ENCODE measurements at places on chromosomes 6 and 20.

- no peak for DNase-seq
Observed at GRCh38 chr6:110338820-110339470, 19.2 kb downstream of the METTL24 start.

DNA sequence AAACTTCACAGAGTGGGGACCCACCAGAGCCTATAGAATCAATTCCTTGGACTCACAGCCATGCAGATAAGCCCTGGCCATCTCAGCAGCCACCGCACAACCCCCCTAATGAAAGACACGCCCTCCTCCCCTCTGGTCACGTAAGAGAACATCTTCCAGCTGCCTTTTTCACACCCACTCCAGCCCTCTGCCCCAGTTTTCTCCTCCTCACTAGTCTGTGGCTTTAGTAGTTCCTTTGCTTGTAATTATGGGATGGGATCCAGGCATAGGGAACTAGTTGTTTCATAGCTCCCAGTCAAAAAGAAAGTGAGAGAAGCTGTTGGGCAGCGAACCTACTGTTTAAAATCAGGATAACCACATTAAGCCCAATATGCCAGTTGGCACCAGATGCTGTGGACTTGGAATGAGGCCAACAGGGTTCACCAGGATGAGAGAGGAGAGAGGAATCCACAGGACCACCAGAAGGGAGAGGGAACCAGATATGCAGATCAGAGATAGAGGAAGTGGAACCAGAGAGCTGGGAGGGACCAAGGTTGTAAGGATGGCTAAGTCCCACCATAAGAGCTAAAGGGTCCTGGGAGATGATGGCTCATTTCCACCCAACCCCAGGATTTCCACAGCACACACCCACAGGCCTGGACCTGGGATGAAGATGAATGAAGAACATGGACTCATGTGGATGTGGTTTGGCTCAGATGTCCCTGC, 9.0 kb upstream of the BTN3A1 start:
- no peak for DNase-seq

DNA sequence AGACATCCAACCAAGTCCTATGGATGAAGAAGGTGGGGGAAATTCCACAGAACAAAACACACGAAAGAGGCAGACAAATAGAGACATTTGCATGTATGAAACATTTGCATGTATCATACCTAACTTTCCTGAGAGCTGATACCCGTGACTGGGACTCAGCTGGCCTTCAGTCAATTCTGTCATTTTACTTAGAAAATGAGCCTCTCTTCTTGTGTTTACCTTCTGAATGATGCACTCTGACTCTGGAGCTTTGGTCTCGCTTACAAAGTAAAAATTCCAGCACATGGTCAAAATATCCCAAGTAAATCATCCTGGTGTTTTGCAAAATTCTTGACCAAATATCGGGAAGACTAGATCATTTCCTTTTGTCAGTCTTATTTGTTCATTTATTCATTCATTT, 46.9 kb downstream of the MMUT start:
- no peak for DNase-seq

DNA sequence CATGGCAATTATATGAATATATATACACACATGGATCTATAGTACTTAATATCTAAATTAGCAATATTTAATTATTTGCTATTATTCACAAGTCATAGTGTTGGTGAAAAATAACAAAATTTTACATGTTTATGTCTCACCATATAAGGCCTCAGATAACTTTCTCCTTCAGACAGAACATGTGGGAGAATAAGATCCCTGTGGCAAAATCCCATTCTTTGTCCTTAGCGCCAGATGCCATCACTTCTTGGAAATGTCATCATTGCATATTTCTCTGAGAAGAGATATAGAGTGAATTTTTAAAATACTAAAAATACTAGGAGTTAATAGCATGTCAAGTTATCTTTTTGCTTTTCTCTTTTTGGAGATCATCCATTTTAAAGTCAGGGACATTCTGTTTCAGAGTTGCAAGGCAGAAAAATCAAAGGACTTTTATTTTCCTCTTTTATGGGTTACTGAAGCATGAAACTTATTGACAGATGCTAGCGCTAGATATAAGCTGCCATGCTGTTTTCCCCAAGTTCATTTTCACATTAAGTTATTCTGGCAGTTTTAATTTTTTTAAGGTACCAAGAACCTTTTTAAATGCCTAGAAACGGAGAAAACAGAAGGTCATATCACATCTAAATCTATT, 30.4 kb upstream of the STXBP5 start:
- DNase-seq: no peak

DNA sequence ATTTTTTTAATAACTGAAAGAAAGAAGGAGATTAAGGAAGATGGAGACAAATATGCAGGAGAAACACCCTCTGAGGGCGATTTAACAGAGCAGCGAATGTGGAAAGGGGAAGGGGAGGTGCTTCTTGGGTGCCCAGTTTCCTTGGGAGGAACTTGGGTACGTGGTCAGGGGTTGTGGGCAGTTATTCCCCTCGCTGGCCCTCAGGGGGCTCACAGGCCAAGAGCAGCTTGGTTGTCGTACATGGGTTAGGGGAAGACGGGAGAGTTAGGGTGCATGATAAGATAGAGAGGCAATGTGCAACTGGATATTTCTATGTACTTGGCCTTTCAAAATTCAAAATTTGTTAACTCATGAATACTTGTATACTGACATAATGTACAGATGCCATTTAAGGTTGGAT, 7.0 kb upstream of the TUBB2A start:
- DNase-seq: no peak

- DNase-seq: no peak
Observed at GRCh38 chr20:18190338-18191233, 52.9 kb downstream of the KAT14 start.

DNA sequence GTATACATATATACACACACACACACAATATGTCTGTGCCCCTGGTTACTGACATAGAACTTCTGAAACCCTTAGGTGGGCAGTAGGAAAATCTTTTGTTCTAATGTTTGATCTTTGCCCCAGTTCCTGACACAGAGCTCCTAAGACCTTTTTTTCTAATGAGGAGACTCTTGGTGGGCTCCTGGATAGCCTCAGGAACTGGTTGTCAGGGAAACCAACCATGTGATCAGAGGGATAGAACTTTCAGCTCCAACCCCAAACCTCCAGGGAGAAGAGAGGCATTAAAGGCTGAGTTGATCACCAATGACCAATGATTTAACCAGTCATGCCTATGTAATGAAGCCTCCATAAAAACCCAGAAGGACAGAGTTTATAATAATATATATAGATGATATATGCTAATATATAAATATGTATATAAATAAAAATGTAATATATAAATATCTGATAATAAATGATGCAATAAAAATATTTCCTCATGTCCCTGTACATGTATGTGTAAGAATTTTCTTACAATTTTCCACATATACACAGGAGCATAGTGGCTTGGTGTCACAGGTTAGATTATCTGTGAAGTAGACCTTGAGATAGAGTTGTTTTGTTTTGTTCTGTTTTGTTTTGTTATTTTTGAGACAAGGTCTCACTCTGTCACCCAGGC, 93.3 kb downstream of the GPX5 start:
- no peak for DNase-seq

DNA sequence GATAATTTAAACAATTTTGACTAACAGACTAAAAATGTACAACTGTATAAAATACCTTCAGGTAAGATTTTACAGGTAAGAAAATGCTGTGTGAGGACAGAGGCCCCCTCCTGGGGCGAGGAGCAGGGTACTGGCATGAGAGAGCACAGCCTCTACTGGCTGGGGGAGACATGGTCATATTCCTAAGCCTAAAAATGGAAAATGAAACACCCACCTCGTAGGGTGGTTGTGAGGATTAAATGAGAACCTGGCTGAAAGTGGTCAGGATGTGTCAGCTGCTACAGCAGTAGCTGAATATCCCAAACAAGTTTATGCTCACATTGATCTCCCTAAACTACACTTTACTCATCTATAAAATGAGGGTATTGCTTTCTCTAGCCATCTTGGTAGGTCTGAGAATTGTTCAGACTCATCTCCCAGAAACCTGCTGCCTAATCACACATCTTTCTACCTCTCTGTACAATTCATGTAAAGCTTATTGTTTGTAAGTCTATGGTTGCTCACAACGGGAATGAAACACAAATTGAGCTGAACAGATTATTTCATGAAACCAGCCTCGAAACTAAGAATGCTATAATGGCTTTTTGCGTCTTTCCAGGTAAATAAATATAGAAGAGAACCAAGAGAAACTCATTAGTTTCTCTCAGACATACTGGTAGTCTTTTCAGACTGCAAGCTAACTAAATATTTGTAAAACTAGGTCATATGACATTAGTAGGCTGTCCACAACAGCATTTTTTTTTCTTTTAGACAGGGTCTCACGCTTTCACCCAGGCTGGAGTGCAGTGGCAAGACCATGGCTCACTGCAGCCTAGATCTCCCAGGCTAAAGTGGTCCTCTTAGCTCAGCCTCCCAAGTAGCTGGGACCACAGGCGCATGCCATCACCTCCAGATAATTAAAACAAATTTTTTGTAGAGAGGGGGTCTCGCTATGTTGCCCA, 69.6 kb downstream of the POPDC3 start:
- no peak for DNase-seq

DNA sequence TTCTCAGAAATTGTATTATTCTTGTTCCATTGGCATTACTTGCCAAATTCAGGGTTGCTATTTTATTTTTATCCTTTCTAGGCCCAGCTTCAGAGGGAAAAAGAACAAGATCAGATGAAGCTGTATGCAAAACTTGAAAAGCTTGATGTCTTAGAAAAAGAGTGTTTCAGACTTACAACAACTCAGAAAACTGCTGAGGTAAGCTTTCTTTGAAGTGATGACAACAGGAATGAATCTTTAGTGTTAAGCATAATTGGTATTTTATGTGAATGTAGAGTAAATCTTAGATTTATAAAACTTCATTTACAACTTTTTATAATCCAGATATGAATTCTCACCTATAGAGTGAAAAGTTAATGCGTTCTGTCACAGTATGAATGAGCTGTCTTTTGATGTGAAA, 58.4 kb downstream of the CEP57L1 start:
- no peak for DNase-seq

- DNase-seq: no peak
Observed at GRCh38 chr6:105806486-105806920, 279.6 kb upstream of the PRDM1 start.

DNA sequence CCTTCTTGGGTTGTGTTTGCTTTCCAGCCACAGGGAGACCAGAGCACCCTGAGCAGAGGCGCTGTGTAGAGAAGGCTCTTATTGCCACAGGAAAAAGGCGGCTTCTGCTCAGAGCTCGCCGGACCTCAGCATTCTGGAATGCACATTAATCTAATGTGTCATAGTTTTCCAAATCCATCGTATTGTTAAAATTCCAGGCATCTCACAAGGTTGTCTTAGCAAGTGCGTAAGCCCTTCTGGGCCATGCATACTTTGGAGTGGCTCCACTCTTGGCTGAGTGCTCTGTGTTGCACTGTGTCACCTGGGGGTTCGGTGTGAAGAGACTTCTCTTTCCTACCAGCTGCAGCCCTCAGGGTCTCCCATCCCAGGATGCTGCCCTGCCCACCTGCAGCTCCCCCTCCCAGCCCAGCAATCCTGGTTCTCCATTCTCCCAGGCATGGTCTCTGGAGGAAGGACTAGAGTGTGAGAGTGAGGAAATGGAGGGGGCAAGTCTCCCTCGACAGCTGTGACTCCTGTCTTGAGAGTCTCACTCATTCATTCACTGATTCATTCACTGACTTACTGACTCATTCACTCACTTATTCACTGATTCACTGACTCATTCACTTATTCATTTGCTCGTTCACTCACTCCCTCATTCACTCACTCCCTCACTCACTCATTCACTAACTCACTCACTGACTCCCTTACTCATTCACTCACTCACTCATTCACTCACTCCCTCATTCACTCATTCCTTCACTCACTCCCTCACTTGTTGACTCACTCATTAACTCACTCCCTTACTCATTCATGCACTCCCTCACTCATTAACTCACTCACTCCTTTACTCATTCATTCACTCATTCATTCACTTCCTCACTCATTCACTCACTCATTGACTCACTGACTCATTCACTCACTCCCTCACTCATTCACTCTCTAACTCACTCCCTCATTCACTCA, 83.7 kb upstream of the MPC1 start:
- DNase-seq: no peak

- DNase-seq: no peak
Observed at GRCh38 chr20:13873831-13874230, 89.0 kb downstream of the NDUFAF5 start.

DNA sequence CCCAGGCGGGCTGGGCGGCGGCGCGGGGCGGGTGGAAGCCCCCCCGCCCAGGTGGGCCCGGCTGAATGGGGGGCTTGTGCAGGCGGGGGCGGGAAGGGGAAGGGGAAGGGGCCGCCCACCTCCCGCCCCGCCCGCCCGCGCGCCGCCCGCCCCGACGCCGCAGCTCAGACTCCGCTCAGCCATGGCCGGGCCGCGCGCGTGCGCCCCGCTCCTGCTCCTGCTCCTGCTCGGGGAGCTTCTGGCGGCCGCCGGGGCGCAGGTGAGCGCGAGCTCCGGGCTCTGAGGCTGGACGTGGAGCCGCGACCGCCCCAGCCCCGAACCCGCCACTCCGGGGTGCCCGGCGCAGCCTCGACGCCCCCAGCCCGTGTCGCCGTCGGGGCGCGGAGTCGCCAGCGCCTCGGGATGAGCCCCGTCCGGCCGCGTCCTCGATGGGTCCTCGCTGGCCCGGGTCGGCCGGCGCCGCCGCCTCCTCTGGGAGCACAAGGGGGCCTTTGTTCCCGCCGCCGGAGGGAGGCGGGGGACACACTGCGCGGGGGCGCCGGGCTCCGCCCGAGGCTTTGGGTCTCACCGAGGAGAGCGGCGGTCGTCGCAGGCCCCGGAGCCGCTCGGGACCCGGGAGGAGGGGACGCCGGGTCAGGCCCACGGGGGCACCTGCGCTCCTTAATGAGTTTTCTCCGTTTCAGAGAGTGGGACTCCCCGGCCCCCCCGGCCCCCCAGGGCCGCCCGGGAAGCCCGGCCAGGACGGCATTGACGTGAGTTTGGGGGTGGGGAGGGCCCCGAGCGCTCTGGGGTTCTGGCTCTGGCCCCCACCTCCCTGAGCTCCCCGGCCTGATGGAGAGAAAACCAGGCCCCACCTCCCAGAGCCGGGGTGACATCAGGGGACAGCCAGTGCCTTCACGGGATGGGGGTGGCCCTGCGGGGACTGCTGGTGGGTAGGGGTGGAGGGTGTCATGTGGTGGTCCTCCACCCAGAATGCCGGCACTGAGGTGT, at the start of gene COL9A3:
Gene COL9A3 (plus strand): TSS at position 167 of the 990 bp plus-strand sequence. CDS start 15 bp downstream, at position 182.
- DNase-seq: no peak

DNA sequence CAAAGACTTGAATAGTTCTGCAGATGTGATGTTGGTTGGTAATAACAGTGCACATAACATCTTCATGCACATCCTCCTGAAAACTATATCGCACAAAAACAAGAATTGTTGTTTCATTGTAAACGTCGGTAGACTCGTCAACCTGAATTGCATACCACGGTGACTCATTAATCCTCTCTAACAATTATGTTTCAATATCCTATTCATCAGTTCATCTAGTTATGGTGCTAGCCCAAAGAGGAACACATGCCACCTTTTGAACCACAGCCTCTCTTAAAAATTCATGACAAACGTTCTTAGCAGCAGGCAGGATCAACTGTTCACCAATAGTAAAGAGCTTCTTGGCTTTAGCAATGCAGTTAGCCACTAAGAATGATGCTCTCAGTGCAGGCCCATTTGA, 25.0 kb downstream of the CRYBG1 start:
- DNase-seq: no peak

Measured in activated CD8-positive, alpha-beta memory T cell treated with anti-CD3 and anti-CD28 coated beads for 1 hour (primary cell).